ENCODE measurements at places on chromosomes 16 and 17. TPM values are rescaled to one million over a fixed set of nuclear protein-coding genes. Genes with fewer than 3 reads are reported as not detected.

GRCh38 chr16:24971718-24972117 lies 43.5 kb downstream of the ARHGAP17 start:
- DNase-seq: no peak

GRCh38 chr16:8929086-8929748 lies 34.5 kb downstream of the USP7 start:
- no peak for DNase-seq

- no peak for DNase-seq
These were observed 11.1 kb upstream of the PIK3R5 start for GRCh38 chr17:8976638-8977037.

DNA sequence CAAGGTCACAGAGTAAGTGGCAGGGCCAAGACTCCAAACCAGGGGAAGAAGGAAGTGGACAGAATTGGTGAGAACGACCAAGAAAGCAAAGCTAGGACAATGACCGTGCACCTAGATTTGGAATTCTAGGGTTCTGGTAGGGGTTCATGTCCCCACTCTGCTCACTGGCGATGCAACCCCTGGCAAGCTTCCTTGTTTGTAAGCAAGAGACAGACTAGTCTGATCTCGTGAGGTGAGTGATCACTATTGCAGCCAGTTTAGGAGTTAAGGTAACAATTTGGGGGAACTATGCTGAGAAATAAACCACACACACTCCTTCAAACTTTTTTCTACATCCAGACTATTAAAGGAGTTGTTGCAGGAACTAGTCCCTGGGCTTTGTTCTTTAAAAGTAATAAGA lies 48.1 kb downstream of the XPO6 start:
- DNase-seq: no peak

TCAP gene
- total RNA-seq: 0.60 TPM

Data from dermis blood vessel endothelial cell (primary cell).